Activated naive CD4-positive, alpha-beta T cell (primary cell): ENCODE measurements at places on chromosomes 11 and 22.

DNA sequence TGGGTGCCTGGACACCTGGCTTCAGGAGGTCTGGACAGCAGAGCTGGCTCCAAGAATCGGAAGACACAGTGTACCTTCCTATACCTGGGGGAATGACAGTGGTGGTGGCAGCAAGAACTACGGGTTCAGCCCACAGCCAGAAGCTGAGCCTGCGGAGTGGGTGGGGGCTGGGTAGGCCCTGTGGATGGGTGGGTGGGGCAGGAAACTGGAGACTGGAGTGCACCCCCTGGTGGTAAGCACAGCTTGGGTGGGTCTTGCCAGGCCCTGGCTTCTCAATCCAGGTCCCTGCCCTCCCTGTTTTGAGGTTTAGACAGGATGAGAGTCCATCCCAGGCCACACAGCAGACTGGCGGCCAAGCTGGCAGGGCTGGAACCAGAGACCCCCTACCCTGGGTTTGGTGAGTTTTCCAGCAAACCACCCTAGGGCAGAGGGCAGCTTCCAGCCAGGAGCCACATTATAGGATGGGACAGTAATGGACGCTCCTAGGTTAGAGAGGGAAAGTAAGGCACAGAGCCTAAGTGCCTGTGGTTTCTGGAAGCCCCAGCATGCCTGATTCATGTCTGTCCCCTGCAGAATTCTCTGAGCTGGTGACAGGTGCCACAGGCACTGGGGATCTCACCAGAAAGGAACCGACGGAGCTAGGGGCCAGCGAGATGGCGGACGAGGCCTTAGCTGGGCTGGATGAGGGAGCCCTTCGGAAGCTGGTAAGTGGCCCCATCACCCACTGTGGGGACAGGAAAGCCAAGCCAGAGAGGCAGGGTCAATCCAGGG, 1.7 kb downstream of the SMTN start:
- DNase-seq: peak; percentile 45

DNA sequence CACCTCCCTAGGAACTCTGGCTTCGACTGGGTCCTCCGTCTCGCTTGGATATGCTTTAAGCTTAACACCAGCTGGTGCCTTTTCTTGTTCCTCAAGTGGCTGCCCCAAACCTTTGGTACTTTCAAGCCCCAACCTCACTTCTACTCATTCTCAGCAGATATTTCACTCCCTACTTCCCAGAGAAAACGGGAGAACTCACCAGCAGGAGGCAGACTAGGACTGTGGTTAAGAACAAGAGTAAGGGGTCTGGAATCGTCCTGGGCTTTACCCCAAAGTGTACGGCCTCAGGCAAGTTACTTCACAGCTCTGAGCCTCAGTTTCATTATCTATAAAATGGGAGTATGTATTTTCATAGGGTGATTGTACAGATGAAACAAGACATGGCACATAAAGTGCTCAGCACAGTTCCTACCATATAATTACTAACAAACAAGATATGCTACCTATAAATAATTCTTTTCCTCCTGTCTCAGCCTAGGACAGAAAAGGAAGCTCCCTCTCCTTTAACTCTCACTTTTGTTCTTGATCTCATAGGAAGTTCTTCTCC, 37.8 kb downstream of the PAMR1 start:
- no peak for DNase-seq

DNA sequence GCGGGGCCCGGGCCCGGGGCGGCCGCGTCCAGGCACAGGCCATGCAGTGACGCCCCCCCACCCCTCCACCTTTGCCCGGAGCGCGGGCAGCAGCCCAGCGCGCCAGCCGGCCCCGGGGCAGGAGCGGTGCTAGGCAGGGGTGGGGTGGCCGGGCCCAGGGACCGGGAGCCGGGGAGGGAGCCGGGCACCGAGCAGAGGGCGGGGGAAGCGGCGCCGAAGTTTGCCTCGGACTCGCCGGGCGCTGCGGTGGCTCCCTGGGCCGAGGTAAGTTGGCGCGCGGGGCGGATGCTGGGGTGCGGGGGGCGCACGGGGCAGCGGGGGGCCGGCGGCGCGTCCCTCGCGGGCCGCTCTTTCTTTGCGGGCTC, 332 bp downstream of the TEAD1 start:
- no peak for DNase-seq

DNA sequence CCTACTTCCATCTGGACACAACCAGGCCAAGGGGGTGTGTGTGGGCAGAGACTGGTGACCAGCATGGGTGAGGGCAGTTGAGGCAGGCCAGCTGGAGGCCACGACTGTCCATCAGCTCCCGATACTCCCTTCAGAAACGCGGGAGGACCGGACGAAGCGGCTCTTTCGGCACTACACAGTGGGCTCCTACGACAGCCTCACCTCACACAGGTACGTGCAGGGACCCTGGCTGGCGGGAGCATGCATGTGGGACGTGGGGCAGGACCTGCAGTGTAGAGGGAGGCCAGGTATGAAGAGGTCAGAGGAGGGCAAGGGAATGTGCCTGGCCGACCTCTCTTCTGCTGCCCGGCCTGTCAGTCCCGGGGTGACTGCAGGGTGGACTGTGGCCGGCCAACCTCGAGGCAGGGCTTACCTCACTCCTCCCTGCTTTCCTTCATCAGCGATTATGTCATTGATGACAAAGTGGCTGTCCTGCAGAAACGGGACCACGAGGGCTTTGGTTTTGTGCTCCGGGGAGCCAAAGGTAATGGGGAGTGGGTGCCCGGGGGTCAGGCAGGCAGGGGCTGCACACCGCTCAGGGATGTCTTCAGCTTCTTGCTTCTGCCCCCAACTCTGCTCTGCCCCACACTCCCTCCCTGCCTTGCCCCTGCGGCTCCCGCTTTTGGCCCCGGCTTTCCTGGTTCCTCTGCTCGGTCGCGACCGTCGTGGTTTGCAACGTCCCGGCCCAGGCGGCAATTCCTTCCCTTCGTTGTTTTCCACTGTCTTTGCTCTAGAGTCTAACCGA, 31.3 kb downstream of the SHANK3 start:
- no peak for DNase-seq

DNA sequence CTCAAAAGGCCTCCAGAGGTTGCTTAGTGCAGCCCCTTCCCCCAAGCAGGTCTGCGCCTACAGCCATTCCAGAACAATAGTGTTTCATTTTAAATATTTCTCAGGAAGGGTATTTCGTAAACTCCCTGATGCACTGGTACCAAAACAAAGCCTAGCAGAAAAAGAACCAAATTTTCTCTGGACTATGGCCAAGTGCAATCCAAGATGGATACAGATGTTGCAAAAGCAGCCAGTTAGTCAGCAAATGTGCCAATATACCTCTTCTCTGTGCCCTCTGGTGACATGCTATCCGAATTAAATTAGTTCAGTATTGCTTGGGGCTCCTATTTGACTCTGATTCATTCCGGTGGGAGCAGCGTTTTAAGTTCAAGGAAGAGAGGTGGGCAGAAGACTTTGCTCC, 247.8 kb downstream of the NTM start:
- DNase-seq: no peak

DNA sequence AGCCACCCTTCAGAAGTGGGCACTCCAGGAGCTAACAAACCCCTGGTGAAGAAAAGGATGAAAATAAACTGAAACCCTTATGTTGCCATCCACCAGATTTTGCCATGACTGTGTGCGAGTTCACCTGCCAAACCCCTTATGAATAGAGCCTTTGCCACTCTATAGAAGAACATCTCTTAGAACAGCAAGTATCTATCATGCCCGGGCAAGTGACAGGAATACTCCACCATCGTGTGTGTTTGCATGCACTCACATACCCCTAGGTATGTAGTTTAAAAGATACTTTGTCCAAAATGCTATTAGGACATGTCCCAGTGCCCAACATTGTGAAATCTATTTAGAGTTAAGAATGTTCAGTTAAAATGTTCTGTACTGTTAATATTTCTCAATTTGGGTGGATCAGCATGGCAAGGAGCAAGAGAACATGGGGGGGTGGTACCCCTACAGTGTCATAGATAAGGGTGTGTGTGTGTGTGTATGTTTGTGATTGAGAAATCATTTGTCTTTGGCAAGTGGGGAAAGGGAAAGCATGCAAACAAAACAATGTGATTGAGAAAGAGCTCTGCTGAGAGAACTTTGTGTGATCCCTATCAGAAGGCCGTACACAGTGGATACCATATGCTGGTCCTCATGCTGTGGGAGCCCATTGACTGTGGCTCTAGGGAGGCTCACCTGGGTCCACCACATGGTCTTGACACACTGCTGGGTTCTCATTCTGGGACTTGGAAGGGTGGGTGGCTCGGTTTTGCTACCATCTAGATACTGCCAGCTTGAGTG, 94.9 kb downstream of the ZBTB16 start:
- no peak for DNase-seq

DNA sequence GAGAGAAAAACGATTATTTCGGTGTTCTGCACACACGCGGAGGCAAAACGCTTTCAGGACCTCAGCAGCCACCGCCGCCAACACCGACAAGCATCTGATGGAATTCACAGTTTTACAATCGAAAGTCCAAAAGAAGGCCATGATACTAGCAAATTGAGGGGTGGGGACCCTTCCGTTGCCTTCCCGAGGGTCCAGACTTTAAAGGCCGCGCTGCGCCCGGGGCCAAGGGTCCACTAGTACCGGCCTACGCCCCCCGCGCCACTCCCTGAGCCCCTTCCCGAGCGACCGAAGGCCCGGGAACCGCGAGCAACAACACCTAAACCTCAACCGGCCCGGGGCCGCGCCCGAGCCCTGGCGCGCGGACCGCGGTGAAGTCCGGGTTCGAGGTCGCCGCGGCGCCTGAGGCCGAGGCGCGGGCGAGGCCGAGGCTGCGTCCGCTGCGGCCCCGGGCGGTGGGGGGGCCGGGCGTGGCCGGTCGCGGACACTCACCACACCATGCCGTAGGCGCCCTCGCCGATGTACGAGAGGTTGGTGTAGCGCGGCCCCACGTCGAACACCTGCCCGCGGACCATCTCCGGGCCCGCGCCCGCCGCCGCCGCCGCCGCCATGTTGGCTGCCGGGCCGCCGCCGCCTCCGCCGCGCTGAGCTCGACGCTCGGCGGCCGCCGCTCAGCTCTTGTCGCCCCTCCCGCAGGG, 465 bp downstream of the MAPK1 start:
- no peak for DNase-seq

DNA sequence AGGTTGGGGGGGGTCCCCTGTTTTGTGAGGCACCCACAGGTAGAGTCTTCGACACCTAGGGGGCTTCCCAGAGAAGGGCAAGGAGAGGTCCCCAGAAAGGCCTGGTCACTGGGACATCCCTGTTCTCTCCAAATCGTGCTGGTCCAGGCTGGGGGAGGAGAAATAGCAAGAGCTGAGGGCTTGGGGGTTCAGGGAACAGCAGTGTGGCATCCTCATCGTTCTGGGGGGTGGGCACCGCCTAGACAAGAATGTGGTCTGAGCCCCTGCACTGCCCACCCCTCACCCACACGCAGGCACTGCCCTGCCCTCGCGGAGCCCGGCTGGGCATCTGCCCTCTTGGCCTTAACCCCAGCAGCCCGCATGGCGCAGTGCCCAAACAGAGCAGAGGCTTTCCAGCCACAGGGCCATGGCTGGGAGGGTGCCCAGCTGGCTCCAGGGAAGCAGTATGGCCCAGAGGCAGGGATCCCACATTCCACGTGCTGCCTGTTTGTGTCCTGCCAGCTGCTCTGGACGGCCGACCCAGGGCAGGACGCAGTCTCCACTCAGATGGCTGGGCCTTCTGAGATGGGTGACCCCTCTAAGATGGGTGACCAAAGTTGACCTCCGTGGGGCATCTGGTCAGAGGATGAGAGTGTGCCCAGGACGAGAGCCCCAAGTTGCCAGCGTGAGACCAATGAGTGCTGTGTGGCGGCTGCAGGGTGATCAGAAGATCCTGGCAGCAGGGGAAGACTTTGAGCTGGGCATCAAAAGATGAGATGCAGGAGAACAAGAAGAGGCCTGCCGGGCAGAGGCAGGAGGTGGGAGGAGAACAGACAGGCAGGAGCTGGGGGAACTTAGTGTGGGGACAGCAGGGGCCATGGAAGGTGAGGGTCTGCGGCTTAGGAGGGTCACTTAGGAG, 14.4 kb downstream of the SCARF2 start:
- DNase-seq: no peak

- no peak for DNase-seq
Observed at GRCh38 chr11:69000831-69001242, 12.2 kb downstream of the MRGPRF start.

DNA sequence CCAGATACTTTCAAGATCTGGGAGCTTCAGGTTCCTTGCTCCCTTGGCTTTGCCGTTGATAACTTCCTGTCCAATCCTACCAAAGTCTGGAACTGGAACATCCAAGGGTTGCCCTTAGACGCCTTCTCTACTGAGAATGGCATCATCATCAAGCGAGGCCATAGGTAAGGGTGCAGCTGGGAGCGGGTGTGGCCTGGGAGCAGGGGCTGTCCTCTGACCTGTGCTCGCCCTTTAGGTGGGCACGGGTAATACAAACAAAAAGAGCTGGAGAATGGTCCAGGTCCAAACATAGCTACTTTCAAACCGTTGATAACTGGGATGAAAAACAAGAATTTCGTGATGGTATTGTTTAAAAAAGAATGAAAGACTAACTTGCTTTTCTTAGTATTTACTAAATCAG, 25.0 kb downstream of the CASP12 start:
- DNase-seq: no peak

DNA sequence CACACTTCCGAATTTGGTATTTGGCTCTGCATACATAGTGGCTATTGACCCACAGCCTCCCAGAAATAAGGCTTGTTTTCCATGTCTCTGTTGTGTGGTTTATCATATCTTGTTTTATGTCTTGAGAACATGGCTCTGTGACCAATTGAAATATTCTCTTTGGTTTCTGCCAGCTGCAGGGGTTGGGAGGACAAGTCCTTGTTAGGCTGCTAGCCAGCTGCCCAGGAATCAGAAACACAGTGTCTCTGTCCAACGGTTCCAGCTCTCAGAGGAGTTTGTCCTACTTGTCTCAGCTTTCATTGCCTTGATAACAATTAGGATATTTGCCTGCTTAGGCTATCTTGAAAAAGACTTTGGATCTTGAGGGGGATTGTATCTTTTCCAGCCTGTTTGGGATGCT, 6.0 kb upstream of the SLC7A4 start:
- no peak for DNase-seq

DNA sequence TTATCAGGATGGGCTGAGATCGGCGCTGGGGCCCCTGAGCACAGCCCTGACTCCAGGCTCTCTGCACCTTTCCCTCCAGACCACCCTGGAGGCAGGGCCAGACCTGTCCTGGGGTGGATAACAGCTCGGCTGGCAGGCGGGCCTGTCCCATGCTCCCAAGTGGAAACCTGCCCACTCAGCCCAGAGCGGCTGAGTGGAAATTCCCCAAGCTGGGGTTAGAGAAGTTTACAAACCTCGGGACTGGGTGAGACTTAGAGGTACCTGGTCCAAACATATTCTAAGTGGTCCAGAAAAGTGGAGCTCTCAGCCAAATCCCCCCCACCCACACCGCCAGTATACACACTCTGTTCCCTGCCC, 4.8 kb upstream of the FXYD2 start:
- DNase-seq: no peak

- DNase-seq: no peak
Observed at GRCh38 chr22:20852076-20852475, 6.5 kb downstream of the PI4KA start.

GRCh38 chr11:83895516-83895915, 609.3 kb upstream of the CCDC90B start:
- DNase-seq: no peak

- no peak for DNase-seq
Observed at GRCh38 chr11:95652002-95652472, 137.5 kb downstream of the FAM76B start.
